ENCODE measurements at places on chromosomes 7 and 10.

DNA sequence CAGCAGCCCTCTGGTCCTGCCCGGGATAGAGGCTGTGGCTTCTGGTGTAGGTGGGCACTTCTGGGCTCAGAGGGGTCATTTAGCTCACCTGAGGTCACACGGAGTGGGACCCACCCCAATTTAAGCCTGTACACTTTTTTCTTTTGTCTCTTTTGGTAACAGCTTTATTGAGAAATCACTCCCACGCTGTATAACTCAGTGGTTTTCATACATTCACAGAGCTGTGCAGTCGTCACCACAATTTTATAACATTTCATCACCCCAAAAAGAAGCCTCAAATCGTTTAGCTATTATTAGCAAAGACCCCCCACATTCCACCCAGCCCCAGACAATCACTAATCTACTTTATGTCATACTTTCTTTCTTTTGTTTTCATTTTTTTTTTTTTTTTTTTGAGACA, 62.3 kb downstream of the LHPP start:
- DNase-seq, result no peak

- DNase-seq, result no peak
Observed at GRCh38 chr7:133511252-133511651, 258.4 kb downstream of the EXOC4 start.

- DNase-seq, result no peak
Observed at GRCh38 chr10:31876652-31877352, 51.8 kb downstream of the ARHGAP12 start.

- no peak for DNase-seq
Observed at GRCh38 chr10:97217299-97217698, 31.5 kb upstream of the SLIT1 start.

DNA sequence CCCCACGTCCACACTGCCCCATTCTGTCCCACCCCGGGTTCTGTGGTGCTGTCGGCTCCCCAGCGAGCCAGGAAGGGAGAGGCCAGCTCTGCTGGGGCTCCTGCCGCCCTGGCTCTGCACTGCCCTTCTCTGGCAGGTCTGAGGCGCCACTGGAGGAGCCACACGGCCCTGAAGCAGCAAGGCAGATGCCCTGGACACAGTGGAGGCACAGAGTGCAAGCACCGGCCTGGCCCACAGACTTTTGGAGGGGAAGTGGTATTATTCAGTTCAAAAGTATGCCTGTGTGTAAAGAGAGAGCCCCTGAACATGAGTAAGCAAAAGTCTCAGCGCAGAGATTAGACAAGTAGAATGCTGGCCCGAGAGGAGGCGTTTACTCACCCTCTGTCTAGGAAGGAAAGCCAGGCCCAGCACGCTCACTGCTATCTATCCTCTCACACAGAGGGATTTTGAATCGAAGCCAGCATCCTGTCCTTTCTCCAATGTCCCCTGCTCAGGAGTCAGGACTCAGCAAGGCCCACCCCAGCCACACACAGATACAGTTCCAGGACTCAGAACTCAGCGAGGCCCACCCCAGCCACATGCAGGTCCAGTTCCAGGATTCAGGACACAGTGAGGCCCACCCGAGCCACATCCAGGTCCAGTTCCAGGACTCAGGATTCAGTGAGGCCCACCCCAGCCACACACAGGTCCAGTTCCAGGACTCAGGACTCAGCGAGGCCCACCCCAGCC, 115.0 kb downstream of the EGFR start:
- no peak for DNase-seq

DNA sequence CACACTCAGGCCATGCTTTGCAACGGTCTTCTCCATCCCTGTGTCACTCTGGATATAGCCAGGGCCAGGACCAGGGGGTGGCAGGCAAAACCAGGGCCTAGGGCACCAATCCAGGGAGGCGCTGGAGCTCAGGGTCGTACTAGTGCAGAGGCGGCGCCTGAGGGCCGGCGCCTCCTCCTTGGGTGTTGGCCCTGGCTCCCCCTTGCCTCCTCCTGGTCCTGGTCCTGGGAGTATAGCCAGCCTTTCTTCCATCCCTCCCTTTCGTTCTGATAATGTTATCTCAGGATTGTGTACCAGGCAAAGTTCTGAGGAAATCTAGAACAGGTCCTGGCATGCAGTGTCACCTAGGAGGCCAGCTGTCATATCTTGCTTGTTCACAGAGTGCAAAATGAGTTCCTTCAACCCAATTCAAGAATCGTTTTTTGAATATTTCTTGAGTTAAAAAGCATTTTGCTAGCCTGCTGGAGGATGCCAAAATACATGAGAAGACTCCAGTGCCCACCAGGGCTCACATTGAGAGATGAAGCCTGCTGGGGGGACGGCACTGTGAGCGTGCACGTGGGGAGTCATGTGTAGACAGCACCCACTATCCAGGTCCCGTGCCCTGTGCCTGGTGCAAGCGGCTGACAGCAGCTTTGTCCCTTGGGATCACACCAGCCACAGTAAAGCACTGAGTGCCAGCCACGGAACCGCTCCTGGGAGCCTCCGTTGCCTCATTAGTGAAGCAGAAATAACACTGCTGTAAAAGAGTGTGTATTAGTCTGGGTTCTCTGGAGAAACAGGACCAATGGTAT, 106.9 kb upstream of the C7orf33 start:
- DNase-seq, result no peak

DNA sequence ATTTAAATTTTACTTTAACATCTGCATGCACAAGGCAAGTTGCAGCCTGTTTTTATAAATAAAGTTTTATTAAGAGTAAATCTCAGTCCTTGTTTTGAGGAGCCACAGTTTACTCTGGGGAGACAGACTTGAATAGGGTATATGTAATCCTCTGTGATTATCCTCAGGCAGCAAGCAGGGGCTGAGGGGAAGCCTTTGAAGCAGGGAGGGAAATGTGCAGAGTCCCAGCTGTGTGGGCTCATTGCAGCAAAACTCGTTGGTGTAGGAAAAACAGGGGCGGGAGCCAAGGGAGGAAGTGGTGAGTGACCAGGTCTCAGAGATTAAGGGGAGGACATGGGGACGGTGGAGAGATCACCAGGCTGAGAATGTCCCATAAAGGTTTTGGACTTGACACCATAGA, 34.3 kb upstream of the SMC3 start:
- no peak for DNase-seq

- no peak for DNase-seq
Observed at GRCh38 chr7:74082770-74083116, 861 bp upstream of the LIMK1 start.

GRCh38 chr10:34187201-34187600, 627.9 kb downstream of the PARD3 start:
- DNase-seq, result no peak

DNA sequence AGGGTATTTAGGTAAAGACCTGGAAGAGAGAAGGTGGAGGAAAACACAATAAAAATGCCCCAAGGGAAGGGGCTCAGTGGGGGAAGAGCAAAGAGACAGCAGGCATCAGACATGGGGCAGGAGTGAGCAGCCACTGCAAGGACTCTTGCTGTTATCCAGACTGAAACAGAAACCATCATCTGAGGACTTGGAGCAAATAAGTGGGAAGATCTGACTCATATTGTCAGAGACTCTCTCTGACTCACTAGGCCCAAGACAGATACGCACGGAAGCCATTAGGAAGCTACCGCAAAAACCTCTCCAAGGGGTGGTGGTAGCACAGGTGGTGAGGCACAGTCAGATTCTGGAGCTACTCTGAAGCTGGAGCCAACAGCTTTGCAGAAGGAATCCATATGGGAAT, 110.7 kb downstream of the RNF32 start:
- DNase-seq, result no peak

- no peak for DNase-seq
Observed at GRCh38 chr10:91541481-91541880, 91.4 kb downstream of the PPP1R3C start.

DNA sequence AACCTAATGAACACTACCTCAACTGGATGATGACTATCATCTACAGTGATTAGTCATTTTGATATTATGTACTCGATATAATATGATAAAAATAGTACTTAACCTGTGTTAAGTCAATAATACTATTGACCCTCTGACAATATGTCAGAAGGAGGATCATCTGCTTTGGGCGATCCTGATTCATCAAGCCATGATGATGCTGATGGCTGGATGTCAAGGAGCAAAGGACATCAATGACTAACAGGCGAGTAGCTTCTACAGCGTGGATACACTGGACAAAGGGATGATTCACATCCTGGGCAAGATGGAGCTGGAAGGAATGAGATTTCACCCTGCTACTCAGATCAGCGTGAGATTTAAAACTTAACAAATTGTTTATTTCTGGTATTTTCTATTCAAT, 94.4 kb upstream of the SKAP2 start:
- no peak for DNase-seq

DNA sequence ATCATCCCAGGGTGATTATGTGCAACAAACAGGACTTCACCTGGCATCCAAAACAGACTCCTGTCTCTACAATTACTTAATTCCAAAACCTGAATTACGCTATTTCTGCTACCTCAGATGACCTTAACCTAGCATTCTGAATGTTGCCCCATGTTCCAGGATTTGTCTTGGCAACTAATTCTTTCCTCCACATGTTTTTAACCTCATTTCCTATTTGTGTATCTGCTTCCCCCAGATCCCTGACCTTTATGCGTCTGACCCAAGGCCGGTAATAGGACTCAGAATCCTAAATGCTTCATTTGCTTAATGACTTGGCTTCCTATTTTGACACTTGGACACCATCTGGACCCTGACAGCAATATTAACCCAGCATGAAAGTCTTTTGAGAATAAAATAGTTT, 8.7 kb upstream of the ING3 start:
- DNase-seq, result no peak

DNA sequence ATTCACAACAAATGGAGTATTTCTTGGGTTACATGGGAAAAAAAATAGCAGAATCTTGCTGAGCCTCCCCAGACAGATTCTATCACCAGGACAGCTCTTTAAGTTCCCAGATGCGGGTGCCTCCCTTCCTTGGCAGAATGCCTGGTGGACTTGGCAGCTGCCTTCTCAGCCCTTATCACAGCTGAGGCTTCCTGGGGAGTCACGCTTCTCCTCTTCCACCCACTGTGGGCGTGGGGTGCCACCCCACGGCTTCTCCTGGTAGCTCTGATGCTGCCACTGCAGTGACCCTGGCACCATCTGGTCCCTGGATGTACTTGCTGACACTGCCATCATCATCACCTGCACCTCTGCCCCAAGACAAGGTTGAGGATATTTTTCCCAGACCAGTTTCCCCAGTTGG, 16.2 kb upstream of the NME8 start:
- peak; percentile 57 for DNase-seq

- DNase-seq, result no peak
Observed at GRCh38 chr7:16345979-16346958, 75.1 kb downstream of the CRPPA start.

- no peak for DNase-seq
Observed at GRCh38 chr10:131911451-131911850, 10.6 kb downstream of the PPP2R2D start.

GRCh38 chr10:29501692-29502091, 133.1 kb downstream of the SVIL start:
- no peak for DNase-seq

DNA sequence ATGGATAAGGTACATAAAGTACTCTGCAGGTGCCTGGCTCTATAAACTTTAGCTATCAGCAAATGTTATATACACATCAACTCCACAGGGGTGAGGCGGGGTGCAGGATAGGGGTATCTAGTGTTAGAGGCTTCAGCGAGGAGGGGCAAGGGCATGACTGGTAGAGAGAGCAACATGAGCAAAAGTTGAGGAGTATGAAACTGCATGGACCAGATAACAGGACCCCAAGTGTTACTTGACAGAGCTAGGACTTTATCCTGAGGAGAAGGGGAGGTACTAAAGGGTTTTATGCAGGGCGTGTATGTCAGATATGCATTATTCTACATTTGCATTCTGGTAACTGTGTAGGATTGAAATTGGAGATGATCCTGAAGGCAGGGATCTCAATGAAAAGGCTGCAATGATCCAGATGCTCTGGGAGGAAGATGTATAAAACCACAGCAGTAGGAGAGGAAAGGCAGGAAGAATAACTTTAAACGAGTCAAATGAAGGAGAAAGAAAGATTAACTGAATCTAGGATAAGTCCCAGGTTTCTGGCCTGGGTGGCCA, 109.8 kb upstream of the FAM133B start:
- no peak for DNase-seq

- DNase-seq, result peak; percentile 80
Observed at GRCh38 chr7:150388709-150389531, 9.8 kb downstream of the ZNF775 start.

DNA sequence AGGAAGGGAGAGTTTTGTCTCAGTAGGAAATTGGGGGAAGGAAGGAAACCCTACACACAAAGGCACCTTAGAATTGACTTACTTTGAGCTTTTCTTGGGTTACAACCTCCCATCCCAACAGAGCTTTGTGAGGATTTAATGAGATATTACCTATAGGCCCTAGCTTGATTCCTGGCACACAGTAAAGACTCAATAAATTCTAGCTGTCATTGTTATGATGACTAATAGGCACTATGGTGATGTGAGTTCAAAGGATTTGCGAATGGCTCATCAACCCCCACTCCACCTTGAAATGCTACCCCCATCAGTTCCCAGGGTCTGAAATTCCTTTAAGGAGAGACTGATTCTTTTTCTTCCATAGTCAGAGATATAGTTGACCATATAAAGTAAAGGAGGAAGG, 67.9 kb upstream of the SMNDC1 start:
- no peak for DNase-seq

- DNase-seq, result no peak
Observed at GRCh38 chr7:2376351-2377154, 21.9 kb downstream of the EIF3B start.

DNA sequence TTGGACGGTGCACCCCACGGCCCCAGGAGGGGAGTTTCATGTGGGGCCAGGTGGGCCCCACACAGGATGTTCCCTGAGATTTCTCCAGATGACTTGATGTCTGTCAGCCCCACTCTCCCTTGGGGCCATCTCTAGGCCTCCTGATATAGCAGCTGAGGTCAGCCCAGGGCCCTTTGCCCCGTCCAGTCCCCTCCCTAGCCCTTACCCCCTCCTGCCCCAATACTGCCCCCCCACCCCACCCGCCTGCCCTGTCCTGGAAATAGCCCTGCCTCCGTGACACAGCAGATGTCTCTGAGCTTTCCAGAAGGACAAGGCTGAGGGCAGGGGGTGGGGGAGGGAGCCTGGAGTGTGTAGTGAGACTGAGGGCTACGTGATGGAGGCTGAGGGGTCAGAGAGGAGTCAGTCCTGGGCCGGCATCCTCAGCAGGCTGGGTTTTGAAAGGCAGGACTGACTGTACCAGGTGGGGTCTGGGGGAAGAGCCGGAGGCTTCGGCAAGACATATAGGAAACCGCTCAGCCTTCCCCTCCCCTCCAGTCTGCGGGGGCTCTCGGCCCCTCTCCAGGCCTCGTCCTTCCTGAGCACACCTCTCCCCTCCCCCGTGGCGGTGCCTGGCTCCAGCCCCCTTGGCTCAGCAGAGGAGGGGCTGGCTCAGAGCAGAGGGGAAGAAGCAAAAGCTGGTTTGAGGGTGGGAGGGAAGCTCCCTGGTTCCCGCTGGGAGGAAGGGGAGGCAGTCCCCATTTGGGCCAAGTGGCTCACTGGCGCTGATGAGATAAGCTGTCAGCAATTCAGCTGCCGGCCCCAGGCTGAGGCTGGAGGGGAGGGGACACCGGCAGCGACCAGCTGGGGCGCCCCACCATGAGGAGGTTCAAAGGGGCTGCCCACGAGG, 2.0 kb downstream of the FLNC start:
- no peak for DNase-seq
